ENCODE measurements at places on chromosomes 3 and 15.
A peak's percentile ranks its signal among the peaks of the same experiment; 100 is the strongest.

- no peaks in the 10 kb centered on the region for H3K27me3 ChIP-seq
- H3K4me3 ChIP-seq: no peak overlapping the region
- H3K27ac ChIP-seq: peak overlapping the region; percentile 0
- H3K36me3 ChIP-seq: no peaks in the 10 kb centered on the region
Measured at GRCh38 chr15:41958002-41958420, 14.3 kb downstream of the EHD4 start.

DNA sequence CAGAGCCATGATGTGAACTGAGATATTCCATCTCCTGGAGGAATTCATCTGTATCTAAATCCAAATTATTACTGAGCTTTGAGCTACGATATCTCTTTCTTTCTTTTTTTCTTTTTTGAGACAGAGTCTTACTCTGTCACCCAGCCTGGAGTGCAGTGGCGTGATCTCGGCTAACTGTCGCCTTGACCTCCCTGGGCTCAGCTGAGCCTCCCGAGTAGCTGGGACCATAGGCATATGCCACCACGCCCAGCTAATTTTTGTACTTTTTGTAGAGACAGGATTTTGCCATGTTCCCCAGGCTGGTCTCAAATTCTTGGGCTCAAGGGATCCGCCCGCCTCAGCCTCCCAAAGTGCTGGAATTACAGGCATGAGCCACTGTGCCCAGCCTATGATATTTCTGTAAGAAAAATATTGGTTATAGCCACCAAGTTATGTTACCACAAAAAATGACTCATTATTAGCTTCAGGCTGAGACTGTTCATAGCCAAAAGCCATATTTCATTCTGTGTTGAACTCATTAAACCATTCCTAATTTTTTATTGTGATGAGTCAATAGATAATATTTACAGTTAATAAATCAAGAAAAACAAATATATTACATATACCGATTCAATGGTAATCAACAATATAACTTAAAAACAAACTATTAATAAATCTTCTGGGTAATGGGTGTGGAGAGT is 27.1 kb upstream of the SLC30A4 start:
- no peaks in the 10 kb centered on the region for H3K36me3 ChIP-seq
- no peak overlapping the region for H3K27ac ChIP-seq
- no peak for DNase-seq
- H3K27me3 ChIP-seq: no peaks in the 10 kb centered on the region

- H3K4me1 ChIP-seq: no peaks in the 10 kb centered on the region
- no peak overlapping the region for H3K27ac ChIP-seq
- no peak for DNase-seq
- H3K27me3 ChIP-seq: no peaks in the 10 kb centered on the region
Measured at GRCh38 chr3:13884851-13885703, 5.2 kb upstream of the WNT7A start.

GRCh38 chr15:69323893-69324430 is 25.2 kb downstream of the PAQR5 start:
- H3K27ac ChIP-seq: no peak overlapping the region
- H3K27me3 ChIP-seq: no peaks in the 10 kb centered on the region
- no peaks in the 10 kb centered on the region for H3K36me3 ChIP-seq

GRCh38 chr15:62503451-62503850 is 338.4 kb upstream of the C2CD4B start:
- no peak overlapping the region for H3K4me3 ChIP-seq
- H3K27ac ChIP-seq: no peak overlapping the region
- H3K36me3 ChIP-seq: no peaks in the 10 kb centered on the region
- H3K27me3 ChIP-seq: no peaks in the 10 kb centered on the region
- no peaks in the 10 kb centered on the region for H3K4me1 ChIP-seq
- no peak for DNase-seq

DNA sequence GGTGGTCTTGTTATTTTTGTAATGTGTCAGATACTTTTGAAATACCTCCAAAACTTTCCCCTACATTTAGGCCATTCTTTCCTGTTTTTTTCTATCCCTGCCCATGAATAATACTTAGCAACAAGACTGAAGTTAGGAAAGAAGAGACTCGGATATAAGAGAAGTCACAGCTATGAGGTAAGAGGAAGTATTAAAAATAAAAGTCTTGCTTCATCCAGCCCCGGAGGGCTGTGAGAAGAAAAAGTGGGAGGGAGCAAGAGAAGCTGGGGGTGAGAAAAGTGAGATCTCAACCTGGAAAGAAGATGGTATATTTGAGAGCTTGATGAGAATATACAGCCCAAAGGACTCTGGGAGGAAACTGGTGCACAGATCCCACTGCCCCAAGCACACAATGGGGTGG is 213.5 kb upstream of the CDIN1 start:
- DNase-seq: no peak
- H3K4me3 ChIP-seq: no peak overlapping the region
- no peaks in the 10 kb centered on the region for H3K4me1 ChIP-seq

DNA sequence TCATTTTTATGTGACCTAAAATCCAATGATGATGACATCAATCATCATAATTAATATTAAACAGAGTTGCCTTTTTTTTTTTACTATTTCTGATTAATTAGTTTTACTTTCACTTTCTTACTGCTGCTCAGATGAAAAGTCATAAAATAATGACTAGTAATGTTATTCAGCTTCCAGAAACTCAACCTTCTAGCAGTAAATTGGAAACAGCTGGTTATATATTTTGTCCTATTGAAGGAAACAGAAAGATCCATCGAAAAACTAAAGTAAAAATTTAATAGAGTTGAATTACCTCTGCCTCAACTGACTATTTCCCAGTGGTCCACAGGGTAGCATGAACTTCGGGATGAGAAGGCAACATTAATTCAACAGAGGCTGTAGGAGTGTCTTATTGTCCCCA is 107.1 kb upstream of the PTX3 start:
- DNase-seq: no peak
- H3K4me3 ChIP-seq: no peak overlapping the region
- no peak overlapping the region for H3K27ac ChIP-seq
- H3K4me1 ChIP-seq: no peaks in the 10 kb centered on the region

GRCh38 chr15:59548501-59549226 is 62.9 kb upstream of the GCNT3 start:
- no peaks in the 10 kb centered on the region for H3K27me3 ChIP-seq
- DNase-seq: no peak
- H3K27ac ChIP-seq: no peak overlapping the region
- H3K4me1 ChIP-seq: no peaks in the 10 kb centered on the region
- H3K36me3 ChIP-seq: no peaks in the 10 kb centered on the region
- H3K4me3 ChIP-seq: no peak overlapping the region

DNA sequence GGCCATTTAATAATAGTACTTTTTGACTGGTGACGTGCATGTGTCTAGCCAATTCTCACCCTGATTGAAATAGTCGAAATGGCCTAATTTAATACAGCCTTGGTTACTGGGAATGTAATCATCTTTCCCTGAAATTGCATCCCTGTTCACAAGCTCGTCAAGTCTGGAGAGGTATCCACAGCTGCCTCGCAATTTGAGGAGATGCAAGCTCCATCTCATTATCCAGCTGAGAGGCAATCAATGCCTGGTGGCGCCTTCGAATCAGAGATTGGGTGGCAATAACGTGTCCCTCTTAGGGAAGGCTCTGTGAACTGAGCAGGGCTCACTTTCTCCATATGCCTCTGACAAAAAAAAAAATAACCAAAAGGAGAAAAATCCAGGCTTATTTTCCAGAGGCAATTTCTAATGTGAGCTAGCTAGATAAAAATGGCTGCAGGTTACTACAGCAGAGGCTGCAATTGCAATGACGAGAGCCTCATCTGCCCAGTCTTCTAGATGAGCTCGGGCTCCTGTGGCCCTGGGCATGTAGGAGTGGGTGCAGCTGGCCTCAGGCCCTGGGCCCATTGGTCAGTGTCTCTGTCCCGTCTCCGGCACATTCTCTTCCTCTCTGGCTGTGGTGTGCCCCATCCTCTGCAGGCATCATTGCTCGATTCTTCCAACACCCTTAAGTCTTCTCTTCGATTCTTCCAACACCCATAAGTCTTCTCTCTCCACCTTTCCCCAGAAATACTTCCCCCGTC is 487.5 kb downstream of the GABRG3 start:
- no peaks in the 10 kb centered on the region for H3K27me3 ChIP-seq

DNA sequence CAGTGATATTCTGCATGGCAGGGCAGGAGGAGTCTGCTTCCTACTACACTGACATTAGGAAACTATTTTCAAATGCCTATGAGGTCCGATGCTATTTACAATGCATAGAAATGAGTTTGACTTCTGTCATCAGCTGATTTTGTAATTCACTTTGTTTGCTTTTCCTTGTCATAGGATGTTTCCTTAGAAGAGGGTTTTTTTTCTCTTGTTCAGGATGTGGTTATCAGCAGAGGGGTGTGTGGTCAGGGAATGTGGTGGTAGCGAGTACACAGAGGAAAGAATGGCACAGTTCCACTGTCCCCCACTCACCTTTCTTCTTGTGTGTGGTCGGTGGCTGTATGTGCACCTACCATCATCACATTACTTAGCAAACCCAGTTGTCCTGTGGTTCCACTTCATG is 231.5 kb downstream of the LRTM1 start:
- no peak overlapping the region for H3K4me3 ChIP-seq
- H3K27me3 ChIP-seq: no peaks in the 10 kb centered on the region
- no peaks in the 10 kb centered on the region for H3K36me3 ChIP-seq

- DNase-seq: no peak
- no peaks in the 10 kb centered on the region for H3K27me3 ChIP-seq
- no peaks in the 10 kb centered on the region for H3K36me3 ChIP-seq
- no peak overlapping the region for H3K27ac ChIP-seq
- H3K4me1 ChIP-seq: no peaks in the 10 kb centered on the region
Measured at GRCh38 chr3:196194542-196194915, 16.7 kb downstream of the ZDHHC19 start.

DNA sequence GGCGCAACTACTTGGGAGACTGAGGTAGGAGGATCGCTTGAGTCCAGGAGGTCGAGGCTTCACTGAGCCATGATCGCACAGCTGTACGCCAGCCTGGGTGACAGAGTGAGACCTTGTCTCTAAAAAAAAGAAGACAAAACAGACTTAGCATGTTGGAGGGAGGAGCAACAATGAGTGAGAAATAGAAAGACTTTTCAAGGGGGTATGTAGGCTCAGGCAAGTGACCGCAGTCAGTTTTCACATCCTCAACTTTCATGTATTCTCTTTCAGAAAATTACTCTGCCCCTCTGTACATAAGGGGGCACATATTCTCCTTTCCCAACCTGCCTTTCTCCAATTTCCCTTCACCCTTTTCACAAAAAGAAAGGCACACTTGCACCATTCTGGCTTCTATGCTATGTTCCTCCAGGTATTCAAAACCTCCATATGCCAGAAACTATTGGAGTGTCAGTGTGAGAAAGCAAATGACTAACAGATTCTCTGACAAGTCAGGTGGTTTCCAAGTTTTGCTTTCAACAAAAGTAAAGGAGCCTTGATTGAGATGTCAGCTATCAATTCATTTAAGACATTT is 7.6 kb downstream of the NSUN3 start:
- H3K36me3 ChIP-seq: no peaks in the 10 kb centered on the region
- DNase-seq: no peak
- H3K27ac ChIP-seq: no peak overlapping the region

DNA sequence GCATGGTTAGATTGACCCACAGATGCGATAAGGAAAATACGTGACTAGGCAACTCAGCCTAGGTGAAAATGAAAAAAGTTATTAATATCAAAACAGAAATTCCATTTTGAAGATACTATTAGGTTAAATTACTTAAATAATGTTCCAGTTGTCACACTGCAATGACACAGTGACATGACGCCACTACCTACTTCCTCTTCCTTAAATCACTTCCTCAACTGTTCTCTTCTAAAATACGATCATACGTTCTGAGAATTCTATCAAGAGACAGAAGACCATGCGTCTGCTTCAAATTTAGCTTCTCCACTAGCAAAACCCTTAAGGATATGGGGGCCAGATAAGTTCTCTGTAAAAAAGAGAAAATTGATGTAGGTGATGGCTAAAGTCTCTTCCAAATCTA is 18.2 kb downstream of the CMTM6 start:
- no peak for DNase-seq
- no peak overlapping the region for H3K4me3 ChIP-seq
- no peak overlapping the region for H3K27ac ChIP-seq
- no peaks in the 10 kb centered on the region for H3K36me3 ChIP-seq

DNA sequence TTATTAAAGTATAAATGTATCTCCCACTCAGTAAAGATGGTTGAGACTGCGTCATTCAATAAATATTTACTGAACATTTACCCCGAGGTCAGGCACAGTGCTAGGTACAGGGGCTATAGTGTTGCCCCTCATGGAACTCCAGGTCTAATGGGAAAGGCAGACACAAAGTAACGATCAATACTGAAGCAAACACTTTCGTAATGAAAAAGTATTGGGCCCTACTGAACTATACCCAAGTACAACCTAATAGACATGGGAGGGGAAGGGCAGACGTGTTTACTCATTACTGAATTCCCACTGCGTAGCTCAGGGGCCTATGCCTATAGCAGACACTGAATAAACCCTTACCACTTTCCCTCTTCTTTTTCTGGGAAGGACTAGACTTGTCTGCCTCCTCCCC is 56.9 kb downstream of the KLHL6 start:
- H3K36me3 ChIP-seq: no peaks in the 10 kb centered on the region
- H3K27ac ChIP-seq: no peak overlapping the region
- no peaks in the 10 kb centered on the region for H3K4me1 ChIP-seq
- no peak for DNase-seq

GRCh38 chr15:41530363-41530956 is 13.6 kb downstream of the RPAP1 start:
- no peaks in the 10 kb centered on the region for H3K36me3 ChIP-seq
- H3K27ac ChIP-seq: no peak overlapping the region
- H3K4me1 ChIP-seq: no peaks in the 10 kb centered on the region
- H3K27me3 ChIP-seq: no peaks in the 10 kb centered on the region

DNA sequence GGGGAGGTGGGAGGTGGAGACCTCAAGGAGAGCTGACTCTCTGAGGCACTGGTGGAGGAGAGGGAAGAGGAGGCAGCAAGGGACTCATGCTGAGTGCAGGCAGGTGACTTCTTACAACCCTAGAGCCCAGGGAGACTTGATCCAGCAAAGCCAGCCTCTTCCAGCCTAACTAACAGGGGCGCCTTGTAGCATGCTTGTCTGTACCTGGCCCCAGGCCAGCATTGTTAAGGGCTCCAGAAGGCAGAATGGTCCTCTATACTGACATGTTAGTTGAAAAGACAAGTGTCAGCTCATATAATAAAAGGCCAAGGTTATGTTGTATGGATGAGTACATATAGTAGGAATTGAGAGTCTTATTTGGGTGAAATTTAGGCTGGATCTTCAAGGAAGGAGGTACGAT is 65.4 kb downstream of the CHDH start:
- no peaks in the 10 kb centered on the region for H3K27me3 ChIP-seq
- H3K4me3 ChIP-seq: no peak overlapping the region
- no peak overlapping the region for H3K27ac ChIP-seq
- peaks cover 9% of the 10 kb centered on the region for H3K4me1 ChIP-seq

- no peaks in the 10 kb centered on the region for H3K27me3 ChIP-seq
- no peak overlapping the region for H3K4me3 ChIP-seq
- no peak for DNase-seq
- H3K27ac ChIP-seq: no peak overlapping the region
Measured at GRCh38 chr3:117479095-117479494, 769.5 kb downstream of the TUSC7 start.

- no peak overlapping the region for H3K4me3 ChIP-seq
- no peaks in the 10 kb centered on the region for H3K27me3 ChIP-seq
- H3K36me3 ChIP-seq: no peaks in the 10 kb centered on the region
- H3K27ac ChIP-seq: no peak overlapping the region
Measured at GRCh38 chr3:9343115-9343514, 19.7 kb upstream of the THUMPD3 start.

GRCh38 chr3:54756330-54756731 is 171.5 kb downstream of the LRTM1 start:
- H3K4me3 ChIP-seq: no peak overlapping the region
- H3K27ac ChIP-seq: no peak overlapping the region
- no peaks in the 10 kb centered on the region for H3K36me3 ChIP-seq
- H3K27me3 ChIP-seq: no peaks in the 10 kb centered on the region
- no peak for DNase-seq
- H3K4me1 ChIP-seq: no peaks in the 10 kb centered on the region

GRCh38 chr3:117674321-117674720 is 964.7 kb downstream of the TUSC7 start:
- H3K4me3 ChIP-seq: no peak overlapping the region
- no peaks in the 10 kb centered on the region for H3K36me3 ChIP-seq
- no peaks in the 10 kb centered on the region for H3K27me3 ChIP-seq
- DNase-seq: no peak
- H3K27ac ChIP-seq: no peak overlapping the region
